AG09319 (cell line): ENCODE measurements at places on chromosomes 4 and X.

DNA sequence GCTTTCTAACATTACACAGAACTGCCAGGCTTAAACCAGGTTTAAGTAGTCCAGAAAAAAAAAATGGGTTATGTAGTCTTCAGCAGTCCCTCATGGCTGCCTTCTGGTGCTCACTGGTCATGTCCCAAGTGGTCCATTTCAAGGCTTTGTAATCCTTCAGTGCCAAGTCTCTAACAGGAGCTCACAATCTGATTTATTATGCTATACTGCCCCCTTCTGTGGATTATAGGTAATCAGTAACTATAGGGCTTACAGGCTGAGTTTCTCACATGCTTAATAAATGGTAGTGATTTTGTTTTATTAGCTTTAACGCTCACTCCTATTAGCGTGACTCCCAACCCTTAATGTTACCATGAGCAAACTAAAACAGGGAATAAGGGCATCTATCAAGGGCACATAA, 92.5 kb upstream of the EDA2R start:
- DNase-seq, result peak; percentile 10

DNA sequence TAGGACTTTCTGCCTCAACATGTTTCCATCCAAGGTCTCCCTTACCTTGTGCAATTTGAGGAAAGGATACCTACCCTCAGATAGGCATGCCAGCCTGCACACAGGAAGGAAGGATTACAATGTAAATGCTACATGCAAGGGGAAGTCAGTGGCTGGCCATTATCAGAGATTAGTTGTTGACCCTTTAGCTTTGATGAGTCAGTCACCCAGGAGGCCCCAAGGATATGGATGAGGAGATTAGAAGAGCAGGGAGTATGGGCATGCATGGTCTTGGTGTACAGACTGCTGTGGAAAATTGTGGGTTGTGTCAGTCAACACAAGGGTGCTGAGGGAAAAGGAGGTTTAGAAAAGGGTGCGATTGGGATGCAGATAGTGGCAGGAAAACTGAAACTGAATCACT, 92.0 kb downstream of the GUCY2F start:
- DNase-seq, result no peak

- no peak for DNase-seq
These were observed 5.6 kb downstream of the PQBP1 start for GRCh38 chrX:48903290-48903689.

DNA sequence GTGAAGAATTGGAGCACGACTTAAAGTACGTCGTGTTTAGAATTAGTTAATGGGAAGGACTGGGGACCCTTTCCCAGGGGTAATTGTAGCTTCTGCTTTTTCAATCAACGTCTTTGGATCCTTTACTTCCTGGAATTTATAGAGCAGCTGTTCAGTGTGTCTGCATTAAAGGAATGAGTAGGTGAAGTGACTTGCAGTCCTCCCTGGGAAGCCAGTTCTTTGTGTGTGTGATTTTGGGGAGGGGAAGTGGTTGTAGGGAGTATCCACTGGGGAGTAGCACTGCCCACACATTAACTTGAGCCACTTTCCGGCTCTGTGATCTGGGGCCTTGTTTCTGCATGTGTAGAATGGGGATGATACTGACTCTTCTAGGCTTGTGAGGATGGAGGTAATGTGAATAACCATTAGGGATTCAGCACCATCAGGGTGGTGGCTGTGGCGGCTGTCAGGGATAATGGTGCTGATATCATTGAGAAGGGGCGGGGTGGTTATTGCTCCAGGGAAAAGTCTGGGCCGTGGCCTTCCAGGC, 54.7 kb downstream of the TMEM131L start:
- no peak for DNase-seq

DNA sequence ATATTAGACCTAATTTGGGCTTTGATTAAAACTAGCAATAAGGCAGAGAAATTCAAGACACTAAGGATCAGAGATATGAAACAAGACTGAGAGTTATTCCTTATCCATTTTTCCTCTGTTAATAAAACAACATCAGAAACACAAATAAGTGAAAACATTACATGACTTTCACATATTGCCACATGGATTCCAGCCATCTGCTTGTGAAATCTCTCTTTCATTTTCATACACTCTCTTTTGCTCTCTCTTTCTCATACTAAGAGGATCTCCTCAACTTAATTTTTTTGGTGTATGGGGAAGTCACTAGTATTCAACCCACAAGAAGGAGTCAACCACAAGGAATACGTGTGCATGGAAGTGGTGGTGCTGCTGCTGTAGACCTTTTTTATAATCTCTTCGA, 183.0 kb downstream of the LDB2 start:
- no peak for DNase-seq

GRCh38 chrX:112759966-112760365, 80.2 kb upstream of the LHFPL1 start:
- no peak for DNase-seq

DNA sequence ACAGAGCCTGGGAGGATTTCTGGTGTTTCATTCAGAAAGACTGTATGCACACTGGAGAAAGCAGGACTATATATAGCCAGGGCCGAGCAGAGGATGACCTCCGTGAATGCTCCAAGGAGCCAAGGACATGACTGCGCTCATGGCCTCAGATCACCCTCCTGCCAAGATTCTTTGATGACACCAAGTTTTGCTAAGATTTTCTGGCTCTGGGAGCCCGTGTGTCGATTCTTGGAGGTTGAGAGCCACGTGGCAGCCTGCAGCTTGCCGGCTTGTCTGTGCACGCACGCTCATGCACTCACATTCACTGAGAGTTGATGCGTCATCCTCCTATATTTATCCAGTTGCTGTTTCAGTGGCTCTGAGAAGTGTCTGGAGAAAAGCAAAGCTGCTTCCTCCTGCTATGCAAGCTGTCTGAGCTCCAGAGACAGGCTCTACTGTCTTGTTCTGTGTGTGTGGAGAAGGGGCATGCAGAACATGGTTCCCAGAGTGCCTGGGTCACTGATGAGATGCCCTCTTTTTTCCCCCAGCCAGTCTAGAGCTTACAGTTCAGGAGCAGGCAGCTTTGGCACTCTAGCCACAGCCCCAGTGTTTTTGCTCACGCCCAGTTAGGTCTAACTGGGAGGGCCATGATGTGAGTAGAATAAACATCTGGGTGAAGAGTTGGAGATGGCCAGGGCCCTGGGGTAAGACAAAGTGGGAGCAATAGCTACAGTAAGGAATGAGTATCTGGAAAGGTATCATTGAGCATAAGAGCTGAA, 64.9 kb upstream of the SCOC start:
- no peak for DNase-seq

DNA sequence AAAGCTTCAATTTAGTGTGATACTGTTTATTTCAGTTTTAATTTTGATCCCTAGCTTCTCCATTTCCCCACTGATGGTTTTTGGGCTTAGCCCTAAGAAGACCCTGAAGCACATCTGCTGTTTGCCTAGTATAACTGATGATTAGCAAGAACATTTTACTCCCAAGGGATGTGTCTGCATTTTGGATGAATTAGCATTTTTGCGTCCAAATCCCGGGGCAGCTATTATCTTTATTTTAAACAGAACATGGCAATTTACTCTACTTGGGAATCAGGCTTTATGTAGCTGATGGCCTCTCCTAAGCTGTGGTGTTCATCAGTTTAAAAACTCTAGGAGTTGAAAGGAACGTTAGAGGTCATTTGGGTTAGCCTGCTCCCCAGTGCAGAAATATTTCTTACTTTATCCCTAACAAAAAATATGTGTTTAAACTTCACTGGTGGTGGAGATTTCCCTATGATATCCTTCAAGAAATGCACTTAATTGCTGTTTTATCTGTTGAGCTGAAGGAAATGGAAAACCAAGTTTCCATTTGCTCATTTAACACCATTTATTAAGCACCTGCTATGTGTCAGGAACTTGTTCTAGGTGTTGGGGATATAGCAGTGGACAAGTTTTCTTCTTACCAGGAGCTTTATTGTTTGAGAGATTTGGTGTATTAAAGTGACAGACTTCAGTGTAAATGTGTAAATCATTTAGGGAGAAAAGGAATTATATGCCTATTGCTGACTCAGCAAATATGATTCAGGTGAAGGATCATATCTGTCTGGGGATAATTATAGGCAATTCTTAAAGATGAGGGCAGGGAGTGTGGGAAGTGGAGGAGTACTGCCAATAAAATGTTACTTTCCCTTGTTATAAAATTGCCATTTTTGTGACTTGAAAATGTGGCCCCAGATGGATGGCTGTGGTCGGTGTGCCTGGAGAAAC, 3.4 kb downstream of the SEPTIN11 start:
- no peak for DNase-seq
